ENCODE measurements at places on chromosomes 4 and X. TPM values are rescaled to one million over a fixed set of nuclear protein-coding genes. Genes with fewer than 3 reads are reported as not detected.

- no peaks in the 10 kb centered on the region for H3K36me3 ChIP-seq
- H3K27ac ChIP-seq = no peak overlapping the region
- no peaks in the 10 kb centered on the region for H3K4me1 ChIP-seq
- no peak overlapping the region for H3K4me3 ChIP-seq
Observed at GRCh38 chr4:75822416-75822815, 79.8 kb downstream of the PPEF2 start.

Gene TGIF2LX
- not detected for total RNA-seq

Gene AMOT
- total RNA-seq = 9.9 TPM

Gene SORCS2
- total RNA-seq = 2.7 TPM

GRCh38 chr4:8028884-8029568 lies 89.4 kb upstream of the AFAP1 start:
- no peak overlapping the region for H3K4me3 ChIP-seq
- H3K4me1 ChIP-seq = no peaks in the 10 kb centered on the region
- no peaks in the 10 kb centered on the region for H3K27me3 ChIP-seq
- DNase-seq = no peak
- H3K36me3 ChIP-seq = no peaks in the 10 kb centered on the region

- no peaks in the 10 kb centered on the region for H3K27me3 ChIP-seq
- no peak overlapping the region for H3K27ac ChIP-seq
- peak; percentile 16 for DNase-seq
- H3K4me1 ChIP-seq = no peaks in the 10 kb centered on the region
- no peak overlapping the region for H3K4me3 ChIP-seq
- peaks cover 10% of the 10 kb centered on the region for H3K36me3 ChIP-seq
Observed at GRCh38 chr4:139329665-139330200, 27.5 kb upstream of the NDUFC1 start.

DNA sequence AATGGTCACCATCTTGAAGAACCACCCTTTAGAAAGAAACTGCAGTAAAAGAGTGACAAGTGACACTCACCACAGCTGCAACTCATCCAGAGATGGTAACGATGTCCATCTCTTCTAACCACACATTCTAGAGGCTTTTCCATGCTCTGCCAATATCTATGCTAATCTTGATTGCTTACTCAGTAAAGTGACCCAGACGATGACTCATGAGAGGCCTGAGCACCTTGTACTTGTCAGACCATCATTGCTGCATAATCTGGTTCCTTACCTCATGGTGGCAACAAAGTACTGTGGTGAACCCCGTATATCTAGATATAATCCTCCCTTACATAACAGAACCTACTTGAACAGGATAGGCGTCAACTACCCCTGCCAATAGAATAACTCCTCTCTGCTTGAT lies 75.6 kb downstream of the CCNG2 start:
- no peak overlapping the region for H3K4me3 ChIP-seq
- no peak for DNase-seq
- no peaks in the 10 kb centered on the region for H3K27me3 ChIP-seq

Gene TMEM154
- total RNA-seq = 10.2 TPM

- DNase-seq = peak; percentile 31
- H3K4me1 ChIP-seq = no peaks in the 10 kb centered on the region
- peak overlapping the region; percentile 92 for H3K27ac ChIP-seq
- no peaks in the 10 kb centered on the region for H3K36me3 ChIP-seq
- peaks cover 38% of the 10 kb centered on the region for H3K27me3 ChIP-seq
Observed at GRCh38 chrX:16711893-16712547, 449 bp downstream of the CTPS2 start.

DNA sequence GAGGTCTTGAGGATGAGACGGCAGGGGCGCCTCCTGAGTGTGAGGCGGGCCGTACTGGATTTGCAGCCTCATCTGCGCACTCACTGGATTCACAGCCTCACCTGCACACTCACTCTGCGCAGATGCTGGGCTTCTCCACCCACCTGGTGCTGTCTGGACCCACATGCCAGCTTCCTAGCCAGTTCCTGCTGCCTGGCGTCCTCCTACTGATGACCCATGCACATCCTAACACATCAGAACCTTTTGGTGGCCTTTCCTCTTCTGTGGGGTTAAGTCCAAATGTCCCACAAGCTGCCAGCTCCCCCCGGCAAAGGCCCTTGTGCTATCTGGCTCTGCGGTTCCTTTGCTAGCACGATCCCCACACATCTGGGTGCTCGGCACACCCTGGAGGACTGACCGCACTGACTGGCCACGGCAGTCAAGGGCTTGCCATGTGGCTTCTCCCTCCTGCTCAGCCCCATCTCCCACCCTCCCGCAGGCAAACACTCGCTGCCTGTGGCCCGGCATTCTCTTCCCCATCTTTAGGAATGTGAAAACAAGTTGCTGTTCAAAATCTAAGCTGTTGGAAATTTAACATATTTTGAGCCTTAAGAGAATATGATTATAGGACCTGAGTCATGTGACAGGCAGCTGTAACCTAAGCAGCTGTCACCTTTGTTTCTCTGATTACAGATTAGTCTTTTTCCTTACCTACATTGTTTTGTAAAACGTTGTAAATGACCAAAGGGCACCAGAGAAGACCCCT lies 39.4 kb upstream of the AFAP1 start:
- H3K27me3 ChIP-seq = no peaks in the 10 kb centered on the region
- peaks cover 12% of the 10 kb centered on the region for H3K4me1 ChIP-seq
- no peak overlapping the region for H3K27ac ChIP-seq
- DNase-seq = no peak

GRCh38 chr4:70938086-70938485 lies 35.9 kb downstream of the MOB1B start:
- no peaks in the 10 kb centered on the region for H3K27me3 ChIP-seq
- no peak overlapping the region for H3K4me3 ChIP-seq
- no peaks in the 10 kb centered on the region for H3K4me1 ChIP-seq
- H3K36me3 ChIP-seq = peaks cover 2% of the 10 kb centered on the region
- DNase-seq = no peak

GRCh38 chr4:110850461-110851442 lies 227.9 kb upstream of the PITX2 start:
- DNase-seq = no peak
- no peaks in the 10 kb centered on the region for H3K36me3 ChIP-seq
- no peak overlapping the region for H3K27ac ChIP-seq
- H3K27me3 ChIP-seq = no peaks in the 10 kb centered on the region

DNA sequence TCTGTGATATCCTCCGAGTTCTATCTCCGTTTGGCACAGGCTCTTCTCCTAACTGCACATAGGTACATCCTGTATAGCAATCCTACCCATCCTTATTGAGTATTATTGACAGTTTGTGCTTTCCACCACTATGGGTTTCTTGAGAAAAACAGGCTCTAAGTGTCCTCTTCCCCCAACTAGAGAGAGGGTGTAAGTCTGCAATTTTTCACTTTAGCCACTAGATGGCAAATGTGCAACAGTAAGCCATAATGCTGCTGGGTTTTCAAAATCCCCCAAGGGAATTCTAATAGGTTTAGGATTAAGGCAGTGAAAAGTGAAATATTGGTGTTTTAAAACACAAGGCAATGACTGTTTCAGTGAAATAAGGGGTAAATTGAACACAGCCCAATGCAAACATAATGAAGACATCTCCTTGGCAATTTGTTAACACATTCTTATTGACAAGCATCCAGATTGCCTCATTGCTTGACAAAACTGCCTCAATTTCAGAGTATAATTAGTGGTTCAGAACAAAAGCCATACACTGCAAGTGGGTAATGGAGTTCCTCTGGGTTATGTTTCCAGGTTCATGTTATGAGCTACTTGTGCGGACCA lies 239.0 kb upstream of the HTR2C start:
- no peaks in the 10 kb centered on the region for H3K4me1 ChIP-seq
- H3K27me3 ChIP-seq = peaks cover 13% of the 10 kb centered on the region
- H3K4me3 ChIP-seq = no peak overlapping the region

Gene CT47B1
- not detected for total RNA-seq

Gene CT45A1
- total RNA-seq = not detected

DNA sequence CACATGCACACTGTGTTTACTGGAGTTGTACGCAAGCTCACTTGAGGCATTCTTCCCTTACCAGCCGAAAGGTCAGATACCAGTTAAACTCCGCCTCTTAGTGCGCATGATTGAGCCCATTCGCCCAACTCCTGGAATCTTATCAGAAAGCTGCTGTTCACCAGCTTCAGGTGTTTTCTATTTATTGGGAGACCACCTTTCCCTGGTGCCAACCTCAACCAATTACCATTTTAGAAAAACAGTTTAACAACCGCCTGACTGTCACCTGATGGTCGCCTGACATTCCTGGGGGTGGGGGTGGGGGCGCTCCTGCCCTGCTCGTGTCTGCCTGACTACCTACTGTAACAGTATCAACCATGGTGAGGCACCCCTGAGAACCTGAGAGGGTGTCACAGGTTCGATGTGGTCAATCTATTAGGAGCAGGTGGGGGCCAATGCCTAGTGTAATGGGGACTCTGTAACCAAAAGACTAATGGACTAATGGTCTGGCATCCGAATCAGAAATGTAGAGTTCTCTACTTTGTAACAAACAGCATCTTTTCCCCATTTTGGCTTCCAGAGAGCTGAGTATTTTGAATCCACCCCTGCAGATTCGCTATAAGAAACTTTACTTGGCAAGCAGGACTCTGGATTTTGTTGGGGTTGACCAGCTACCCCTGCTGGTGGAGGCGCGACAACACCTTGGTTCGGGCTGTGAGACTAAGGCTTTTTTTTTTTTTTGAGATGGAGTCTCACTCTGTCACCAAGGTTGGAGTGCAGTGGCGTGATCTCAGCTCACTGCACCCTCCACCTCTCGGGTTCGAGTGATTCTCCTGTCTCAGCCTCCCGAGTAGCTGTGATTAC lies 58.2 kb upstream of the ZNF157 start:
- peak; percentile 67 for DNase-seq
- H3K4me1 ChIP-seq = peaks cover 2% of the 10 kb centered on the region
- H3K36me3 ChIP-seq = no peaks in the 10 kb centered on the region
- no peak overlapping the region for H3K4me3 ChIP-seq
- H3K27ac ChIP-seq = no peak overlapping the region

DNA sequence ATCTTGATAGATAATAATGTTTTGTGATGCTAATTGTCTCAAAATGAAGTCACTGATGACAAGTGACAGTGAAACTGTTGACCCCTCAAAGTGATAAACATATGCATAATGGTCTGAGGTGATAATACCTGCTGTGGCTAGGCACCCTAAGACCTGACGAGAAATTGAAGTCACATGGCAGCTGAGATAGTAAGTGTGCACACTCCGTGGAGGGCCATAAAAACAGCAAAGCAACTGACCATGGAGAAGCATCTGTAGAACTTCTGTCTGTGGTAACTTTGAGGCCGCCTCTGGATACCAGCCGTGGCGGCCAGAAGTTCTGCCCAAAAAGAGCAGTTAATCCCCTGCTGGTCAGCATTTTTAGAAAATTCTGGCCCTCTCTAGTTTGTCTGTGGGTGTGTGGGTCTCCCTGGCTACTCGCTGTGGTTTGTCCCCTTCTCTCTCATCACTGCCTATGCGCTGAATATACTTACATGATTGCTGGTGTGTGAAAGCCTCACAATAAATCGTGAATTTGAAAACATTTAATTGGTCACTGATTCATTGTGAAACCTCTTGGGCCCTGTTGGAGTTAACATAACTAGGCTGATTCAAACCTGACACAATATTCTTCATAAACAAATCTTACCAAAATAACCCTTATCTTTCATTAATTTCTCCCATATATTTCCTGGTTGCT lies 50.6 kb downstream of the CCDC149 start:
- no peak overlapping the region for H3K4me3 ChIP-seq
- H3K27ac ChIP-seq = no peak overlapping the region
- H3K27me3 ChIP-seq = no peaks in the 10 kb centered on the region
- peaks cover 4% of the 10 kb centered on the region for H3K36me3 ChIP-seq
- no peak for DNase-seq
- peaks cover 10% of the 10 kb centered on the region for H3K4me1 ChIP-seq

Gene SLC34A2
- 1,764 TPM for total RNA-seq

Gene BANK1
- total RNA-seq = 10.4 TPM

DNA sequence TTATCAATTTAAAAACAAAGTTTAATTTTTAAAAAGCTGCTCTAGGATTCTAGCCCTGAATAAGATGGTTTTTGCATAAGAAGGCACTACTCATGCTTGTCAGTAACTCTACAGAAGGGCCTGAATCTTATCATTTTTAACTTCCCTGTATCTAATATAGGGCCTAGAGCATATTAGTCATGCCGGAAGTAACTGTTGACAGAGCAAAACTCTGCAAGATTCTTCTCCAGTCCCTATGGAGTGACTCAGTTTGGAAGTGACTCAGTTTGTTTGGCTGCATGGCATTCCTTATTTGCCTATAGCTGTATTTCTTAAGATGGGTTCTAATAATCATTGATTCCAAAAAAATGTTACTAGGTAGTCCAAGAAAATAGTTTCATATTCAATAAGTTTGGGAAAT lies 431.8 kb upstream of the HTR2C start:
- peaks cover 33% of the 10 kb centered on the region for H3K27me3 ChIP-seq
- no peak for DNase-seq
- H3K4me1 ChIP-seq = no peaks in the 10 kb centered on the region
- H3K4me3 ChIP-seq = no peak overlapping the region
- no peak overlapping the region for H3K27ac ChIP-seq

DNA sequence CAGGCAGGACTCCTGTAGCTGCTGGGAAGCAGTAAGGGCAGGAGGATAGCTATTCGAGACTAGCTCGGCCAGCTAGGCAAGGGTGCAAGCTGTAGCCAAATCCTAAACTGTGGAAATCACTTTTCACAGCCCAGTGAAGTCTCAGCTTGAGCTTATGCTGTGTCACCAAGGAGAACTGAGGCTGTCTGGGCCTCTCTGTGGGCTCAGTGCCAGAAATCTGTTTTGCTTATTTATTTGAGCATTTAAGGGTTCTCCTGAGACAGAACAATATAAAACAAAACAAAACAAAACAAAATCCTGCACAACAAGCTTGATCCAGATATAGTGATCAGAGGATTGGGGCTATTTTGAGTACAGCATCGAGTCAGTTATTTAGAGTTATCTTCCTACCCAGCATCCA lies 97.5 kb downstream of the FANCB start:
- no peaks in the 10 kb centered on the region for H3K36me3 ChIP-seq
- H3K27me3 ChIP-seq = no peaks in the 10 kb centered on the region
- H3K4me1 ChIP-seq = no peaks in the 10 kb centered on the region
- H3K27ac ChIP-seq = no peak overlapping the region
- no peak overlapping the region for H3K4me3 ChIP-seq

- no peaks in the 10 kb centered on the region for H3K27me3 ChIP-seq
- peaks cover 1% of the 10 kb centered on the region for H3K36me3 ChIP-seq
- H3K4me3 ChIP-seq = no peak overlapping the region
- DNase-seq = no peak
Observed at GRCh38 chr4:148162519-148162918, 279.7 kb downstream of the NR3C2 start.

- no peak for DNase-seq
- H3K4me1 ChIP-seq = no peaks in the 10 kb centered on the region
- H3K4me3 ChIP-seq = no peak overlapping the region
- H3K27me3 ChIP-seq = peaks cover 4% of the 10 kb centered on the region
Observed at GRCh38 chrX:100070334-100070849, 339.7 kb downstream of the PCDH19 start.

GRCh38 chr4:159677521-159677920 lies 574.6 kb downstream of the RAPGEF2 start:
- H3K36me3 ChIP-seq = no peaks in the 10 kb centered on the region
- no peaks in the 10 kb centered on the region for H3K27me3 ChIP-seq
- H3K27ac ChIP-seq = no peak overlapping the region
- no peak for DNase-seq

Measured in lung (tissue), 17 donors.